ENCODE measurements at places on chromosomes 3 and 15.

DNA sequence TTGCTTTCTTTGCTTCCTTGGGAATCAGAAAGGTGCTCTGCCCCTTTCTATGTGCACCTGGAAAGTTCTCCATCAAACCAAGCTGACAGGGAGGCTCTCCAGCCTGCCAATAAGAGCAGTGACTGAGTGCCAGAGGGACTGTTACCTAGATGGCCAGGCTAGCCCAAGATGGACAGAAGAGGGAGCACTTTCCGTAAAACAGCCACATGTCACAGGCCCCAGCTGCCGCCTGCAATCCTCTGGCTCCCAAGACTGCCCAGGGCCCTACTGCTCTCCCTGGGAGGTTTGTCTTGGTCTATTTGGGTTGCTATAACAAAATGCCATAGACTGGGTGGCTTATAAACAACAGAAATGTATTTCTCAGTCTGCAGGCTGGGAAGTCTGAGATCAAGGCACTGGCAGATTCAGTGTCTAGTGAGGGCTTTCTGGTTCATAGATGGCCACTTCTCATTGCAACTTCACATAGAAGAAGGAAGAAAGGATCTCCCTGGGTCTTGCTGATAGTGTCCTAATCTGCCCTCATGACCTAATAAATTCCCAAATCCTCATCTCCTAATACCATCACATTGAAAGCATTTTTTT lies 72.3 kb downstream of the TAMM41 start:
- DNase-seq: no peak

- no peak for DNase-seq
Observed at GRCh38 chr3:45575386-45575923, 19.1 kb upstream of the LIMD1 start.

DNA sequence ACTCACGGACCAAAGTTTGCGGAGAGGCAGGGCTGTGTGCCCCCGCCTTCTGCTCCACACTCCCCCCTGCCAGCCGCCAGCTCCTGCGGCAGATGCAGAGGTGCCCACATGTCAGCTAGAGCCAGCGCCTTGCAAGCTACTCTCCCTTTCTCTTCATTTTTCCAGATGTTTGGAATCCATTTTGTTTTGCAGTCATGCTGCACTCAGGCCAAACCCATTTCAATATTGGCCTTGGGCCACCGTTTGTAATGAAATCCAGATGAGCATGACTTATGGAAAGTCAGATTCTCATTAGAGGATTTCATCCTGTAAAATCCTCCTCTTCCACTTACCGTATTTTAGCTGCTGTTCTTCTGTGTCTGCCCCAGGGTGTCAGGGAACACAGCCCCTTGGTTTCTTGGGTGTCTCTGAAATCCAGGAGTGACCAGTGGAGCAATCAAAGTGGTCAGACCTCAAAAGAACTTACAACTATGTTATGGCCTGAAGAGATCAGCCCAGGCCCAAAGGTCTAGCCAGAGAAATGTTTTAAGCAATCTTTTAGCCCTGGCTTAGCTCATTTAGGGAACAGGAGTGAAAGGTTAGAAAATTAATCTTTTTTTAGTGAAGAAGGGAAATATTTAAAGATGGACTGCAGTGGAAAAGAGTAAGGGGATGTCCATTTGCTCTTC lies 65.8 kb downstream of the AAGAB start:
- DNase-seq: no peak

GRCh38 chr3:141921316-141921715 lies 44.9 kb downstream of the ATP1B3 start:
- DNase-seq: no peak

DNA sequence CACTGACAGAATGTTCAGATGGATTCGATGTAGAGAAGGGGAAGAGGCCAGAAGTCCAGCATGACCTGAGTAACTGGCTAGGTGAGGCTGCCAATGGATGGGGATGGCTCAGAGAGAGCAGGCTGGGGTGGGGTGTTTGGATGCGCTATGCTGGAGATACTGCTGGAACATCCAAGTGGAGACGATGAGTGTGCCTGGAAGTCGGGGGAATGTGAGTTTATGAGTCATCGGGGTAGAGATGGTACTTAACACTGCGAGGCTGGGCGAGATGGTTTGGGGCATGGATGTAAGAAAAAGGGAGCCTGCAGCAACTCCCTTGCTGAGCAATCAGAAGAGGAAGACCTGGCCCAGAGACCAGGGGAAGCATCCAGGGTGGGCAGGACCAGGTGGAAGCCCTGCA lies 180.7 kb downstream of the SLCO3A1 start:
- no peak for DNase-seq

DNA sequence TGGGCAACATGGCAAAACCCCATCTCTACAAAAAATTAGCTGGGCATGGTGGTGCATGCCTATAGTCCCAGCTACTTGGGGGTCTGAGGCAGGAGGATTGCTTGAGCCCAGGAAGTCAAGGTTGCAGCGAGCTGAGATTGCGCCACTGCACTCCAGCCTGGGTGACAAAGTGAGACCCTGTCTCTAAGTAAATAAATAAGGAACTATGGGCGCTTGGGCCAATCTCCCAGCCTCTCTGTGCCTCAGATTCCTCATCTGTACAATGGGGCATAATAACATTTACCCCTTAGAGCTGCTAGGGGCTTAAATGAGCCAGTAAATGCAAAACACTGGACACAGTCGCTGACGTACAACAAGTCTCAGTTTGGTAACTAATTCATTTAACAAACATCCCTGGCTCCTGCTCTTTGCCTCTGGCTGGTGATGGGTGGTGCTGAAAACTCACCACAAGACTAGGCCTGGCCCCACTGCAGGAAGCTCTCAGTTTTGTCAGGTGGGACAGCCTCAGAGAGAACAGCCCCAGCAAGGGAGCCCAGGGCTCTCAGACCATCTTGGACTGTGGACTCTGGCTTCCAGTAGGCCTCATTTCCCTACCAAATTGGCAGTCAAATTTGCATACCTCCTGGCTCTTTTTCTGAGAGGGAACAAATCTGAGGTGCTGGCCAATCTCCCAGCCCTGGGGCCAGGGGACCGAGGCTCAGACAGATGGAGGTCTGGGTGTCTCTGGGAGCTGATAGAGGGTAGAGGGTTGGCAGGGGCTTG lies 6.4 kb upstream of the TBC1D2B start:
- DNase-seq: no peak
